ENCODE measurements at places on chromosomes 3 and 15.
A peak's percentile ranks its signal among the peaks of the same experiment; 100 is the strongest.

- DNase-seq: no peak
Observed at GRCh38 chr3:117282566-117282965, 573.0 kb downstream of the TUSC7 start.

DNA sequence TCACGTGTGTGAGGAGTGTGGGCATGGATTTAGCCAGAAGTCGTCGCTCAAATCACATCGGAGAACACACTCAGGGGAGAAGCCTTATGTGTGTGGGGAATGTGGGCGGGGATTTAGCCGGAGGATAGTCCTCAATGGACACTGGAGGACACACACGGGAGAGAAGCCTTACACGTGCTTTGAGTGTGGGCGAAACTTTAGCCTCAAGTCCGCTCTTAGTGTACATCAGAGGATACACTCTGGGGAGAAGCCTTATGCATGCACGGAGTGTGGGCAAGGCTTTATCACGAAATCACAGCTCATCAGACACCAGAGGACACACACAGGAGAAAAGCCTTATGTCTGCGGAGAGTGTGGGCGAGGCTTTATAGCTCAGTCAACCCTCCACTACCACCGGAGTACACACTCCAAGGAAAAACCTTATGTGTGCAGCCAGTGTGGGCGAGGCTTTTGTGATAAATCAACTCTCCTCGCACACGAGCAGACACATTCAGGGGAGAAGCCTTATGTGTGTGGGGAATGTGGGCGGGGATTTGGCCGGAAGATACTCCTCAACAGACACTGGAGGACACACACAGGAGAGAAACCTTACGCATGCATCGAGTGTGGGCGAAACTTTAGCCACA is 28.1 kb downstream of the ZNF589 start:
- peak; percentile 5 for DNase-seq

DNA sequence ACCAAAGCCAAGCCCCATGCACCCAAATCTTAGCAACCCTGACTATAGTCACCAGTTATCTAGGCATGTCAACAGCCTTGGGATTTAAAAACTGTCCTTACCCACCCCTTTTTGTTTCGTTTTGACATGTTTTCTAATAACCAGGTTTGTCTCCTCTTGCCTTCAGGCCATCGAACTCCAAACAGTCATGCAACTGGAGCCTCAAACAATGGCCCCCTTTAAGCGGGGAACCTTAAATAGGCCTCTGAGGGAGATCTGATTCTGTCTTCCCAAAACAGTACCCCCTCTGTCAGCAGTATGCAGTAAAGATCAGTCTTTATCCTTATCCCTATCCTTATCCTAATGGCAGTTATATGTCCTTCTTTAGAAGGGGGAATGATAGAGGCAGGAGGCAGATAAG is 105.7 kb downstream of the DPH6 start:
- DNase-seq: no peak

DNA sequence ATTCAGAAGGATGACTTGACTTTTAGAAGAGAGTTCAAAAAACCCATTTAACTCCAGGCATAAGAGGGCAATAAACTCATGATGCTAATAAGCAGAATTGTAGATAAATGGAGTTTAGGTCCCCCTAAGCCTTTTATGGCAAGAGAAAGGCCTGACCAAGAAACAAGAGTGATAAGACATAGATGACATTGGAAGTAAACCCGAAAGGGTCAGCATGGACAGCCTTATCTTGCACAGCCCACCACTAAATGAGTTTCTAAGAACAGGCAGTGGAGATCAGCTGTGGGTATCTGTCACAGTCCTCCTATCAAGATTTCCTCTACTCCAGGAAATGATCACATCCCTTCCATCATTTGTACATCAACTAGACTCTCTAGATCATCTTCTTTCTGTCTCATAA is 457.9 kb upstream of the ADAMTS9 start:
- no peak for DNase-seq

DNA sequence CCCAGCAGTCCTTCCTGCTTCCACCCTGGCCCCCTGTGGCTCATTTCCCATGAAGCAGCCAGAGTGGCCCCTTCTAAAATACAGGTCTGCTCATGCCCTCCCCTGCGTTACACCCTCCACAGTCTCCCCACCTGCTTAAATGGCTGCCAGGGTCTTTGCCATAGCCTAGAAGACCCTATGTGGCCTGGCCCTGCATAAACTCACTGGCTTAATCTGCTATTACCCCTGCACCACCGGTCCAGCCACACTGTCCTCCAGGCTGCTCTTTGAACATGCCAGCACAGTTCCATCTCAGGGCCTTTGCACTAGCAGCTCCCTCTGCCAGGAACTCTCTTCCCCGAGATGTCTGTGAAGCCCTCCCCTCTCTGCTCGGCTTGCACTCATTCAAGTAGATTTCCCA is 166.8 kb downstream of the NTRK3 start:
- DNase-seq: no peak

DNA sequence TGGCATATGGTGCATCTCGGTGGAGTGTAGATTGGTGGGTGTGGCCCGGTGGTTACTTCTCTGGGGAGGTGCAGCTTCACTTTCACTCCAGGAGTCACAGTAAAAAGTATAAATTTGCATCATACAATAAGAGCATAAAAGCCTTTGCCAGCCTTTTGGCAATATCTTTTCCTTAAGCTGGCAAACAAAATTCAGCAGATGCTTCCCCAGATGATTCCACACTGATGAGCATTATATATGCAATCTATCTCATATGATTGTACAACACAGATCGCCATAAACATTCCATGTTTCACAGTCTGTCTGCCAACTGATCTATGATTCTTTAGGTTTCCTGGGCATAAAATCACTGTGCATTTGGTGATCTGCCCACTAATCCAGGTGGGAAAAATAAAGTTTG is 120.2 kb upstream of the ALCAM start:
- DNase-seq: no peak

DNA sequence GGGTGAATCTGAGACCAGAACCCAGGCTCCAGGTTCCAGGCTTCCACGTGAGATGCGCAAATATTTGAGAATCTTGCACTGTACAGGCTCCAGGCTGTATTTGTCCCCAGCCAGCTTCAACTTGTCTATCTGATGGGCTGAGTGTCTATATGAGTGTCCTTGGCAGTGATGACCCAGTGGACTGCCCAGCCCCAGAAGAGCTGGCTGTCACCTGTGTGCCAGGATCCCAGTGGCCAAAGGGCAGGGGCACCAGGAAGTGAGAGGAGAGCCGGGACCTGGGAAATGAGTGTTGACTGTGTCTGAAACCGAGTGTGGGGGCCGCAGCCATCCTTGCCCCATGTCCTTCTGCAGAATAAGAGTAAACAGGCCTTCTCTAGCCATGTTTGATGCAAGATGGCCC is 10.4 kb downstream of the FAH start:
- DNase-seq: no peak

GRCh38 chr3:19866751-19867347 is 67.2 kb downstream of the EFHB start:
- DNase-seq: no peak

- no peak for DNase-seq
Observed at GRCh38 chr3:153760948-153761347, 360.2 kb upstream of the ARHGEF26 start.

DNA sequence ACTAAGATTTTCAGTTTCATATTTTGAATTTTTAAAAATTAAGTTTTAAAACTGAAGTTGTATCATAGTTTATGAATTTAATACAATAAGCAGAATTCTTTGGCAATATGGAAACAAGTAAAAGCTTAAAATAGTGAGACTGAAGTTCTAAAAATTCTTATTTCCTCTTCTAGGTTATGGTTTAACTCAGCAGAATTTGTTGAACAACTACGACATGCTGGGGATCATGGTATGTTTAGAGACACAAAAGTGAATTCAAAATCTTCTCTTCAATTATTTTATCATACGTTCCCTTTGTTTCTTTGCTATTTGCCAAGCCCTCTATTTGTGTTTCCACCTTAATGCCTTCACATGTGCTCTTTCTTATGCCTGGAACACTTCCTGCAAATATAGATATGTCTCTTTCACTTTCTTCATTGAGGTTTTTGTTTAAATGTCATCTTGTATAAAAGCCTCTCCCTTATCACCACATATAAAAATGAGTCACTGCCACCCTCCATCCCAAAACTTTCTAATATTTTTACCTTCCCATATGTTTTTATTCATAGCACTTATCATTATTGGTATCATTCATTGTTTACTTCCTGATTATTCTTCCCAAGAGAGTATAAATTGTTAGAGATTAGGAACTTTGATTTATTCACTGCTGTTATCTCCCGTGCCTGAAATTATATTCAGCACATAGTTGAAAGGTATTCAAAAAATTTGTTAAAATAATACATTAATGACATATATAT is 6.4 kb downstream of the SUCNR1 start:
- no peak for DNase-seq

DNA sequence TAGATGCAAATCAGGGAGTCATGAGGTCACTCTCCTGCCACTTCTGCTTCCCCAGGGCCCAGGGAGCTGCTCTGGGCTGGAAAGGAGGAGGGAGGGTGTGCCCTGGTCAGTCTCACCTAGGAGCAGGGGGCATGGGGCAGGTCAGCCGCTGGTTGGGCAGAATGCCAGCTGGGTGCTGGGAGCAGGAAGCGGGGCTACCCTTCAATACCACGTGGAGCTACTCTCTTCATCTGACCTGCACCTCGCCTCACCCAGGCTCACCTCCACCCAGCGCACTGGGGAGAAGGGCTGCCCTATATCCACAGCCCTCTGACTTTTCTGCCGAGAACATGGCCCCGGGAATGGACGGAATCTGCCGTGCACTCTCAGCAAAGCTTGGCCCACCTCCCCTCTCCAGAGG is 15.1 kb downstream of the NTRK3 start:
- no peak for DNase-seq

DNA sequence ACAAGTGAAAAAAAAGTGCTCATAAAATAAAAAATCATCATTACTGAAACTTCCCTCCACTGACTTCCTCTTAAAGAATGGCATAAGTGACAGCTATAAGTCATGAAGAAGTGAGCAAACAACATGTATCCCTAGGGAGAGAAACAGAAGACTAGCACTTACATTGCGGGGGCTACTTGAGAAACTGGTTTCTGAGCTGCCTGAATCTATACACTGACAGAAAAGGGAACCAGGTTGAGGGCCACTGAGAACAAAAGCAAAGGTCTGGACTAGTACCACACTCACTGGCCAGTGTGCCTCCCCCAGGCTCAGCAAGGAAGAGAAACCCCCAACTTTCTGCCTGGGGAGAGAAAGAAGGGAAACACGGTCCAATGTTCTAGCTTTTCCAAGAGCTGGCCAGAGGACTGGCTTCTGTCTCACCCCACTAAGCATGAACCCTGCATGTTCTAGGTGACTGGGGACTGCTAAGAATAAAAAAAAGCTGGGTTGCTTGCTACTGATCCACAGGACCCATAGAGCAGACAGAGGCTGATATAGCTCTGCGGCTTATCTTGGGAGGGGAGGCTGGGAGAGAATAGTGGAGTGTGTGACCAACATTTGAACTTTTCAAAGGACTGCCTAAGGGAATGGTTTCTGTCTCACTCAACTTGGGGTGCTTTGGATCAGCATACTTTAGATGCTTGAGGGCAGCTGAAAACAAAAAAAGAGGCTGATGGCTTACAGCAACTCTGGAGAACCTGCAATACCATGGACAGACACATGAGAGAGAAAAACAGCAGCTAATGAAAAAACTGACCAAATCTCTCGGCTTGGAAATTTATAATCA is 8.1 kb downstream of the RAD18 start:
- no peak for DNase-seq

GRCh38 chr15:61634837-61635236 is 405.7 kb upstream of the RORA start:
- no peak for DNase-seq

DNA sequence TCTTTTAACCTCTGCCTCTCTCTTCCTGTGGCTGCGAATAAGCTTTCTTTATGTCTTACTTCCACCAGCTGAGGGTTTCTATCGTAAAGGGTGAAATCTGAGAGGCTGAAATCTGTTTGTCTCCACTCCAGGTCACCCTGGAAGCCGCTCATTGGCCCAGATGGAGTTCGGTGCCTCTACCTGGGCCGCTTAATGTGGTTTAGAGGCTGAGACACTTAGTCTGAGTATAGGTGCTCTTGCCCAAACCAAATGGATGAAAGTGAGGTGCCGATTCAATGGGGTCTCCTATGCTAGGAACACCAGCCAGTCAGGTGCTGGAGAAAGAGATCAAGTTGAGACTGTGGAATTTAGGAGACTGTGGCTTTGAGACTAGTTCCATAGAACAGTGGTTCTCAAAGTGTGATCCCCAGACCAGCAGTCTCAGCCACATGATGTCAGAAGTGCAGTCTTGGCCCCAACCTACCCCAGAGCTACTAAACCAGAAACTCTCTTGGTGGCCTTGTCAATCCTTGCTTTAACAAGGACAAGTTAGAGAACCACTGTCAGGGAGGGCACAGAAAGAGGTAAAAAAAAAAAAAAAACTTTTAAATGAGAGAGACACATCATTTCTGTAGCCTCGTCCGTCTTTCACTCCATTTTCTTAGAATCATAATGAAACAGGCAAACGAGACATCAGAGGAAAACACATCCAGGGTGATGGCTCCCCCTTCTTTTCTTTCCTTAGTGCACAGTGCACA is 54.9 kb upstream of the CCR2 start:
- DNase-seq: no peak

GRCh38 chr3:171328419-171329082 is 131.7 kb downstream of the TNIK start:
- DNase-seq: peak; percentile 36

- no peak for DNase-seq
Observed at GRCh38 chr15:40037721-40038120, 1.3 kb downstream of the SRP14 start.

DNA sequence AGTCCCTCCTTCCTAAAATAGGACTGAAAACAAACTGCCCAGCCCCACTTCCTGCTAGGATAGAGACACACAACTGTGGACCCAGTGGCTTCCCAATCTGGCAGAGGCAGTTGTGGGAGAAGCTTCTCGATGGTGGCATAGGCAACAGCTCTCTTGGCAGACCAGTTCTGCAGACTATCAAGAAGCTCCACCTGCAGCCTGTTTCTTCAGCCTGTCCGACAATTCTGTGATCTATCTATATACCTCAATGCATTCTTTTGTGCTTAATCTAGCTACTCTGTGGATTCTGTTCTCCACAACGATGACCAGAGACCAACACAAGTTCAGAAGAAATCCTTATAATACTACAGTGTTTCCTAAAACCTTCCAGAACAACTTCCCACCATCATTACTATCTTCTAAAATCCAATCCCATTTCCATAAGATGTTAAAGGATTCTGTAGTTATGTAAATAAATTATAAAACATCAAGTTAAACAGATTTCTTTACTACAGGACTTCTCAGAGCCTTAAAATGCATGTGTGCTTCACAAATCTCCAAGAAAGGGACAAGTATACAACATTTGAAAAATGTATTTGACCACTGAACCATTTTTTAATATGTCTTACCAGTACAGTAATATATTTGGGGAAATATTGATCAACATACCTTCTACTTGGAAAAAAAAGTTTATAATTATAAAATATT is 57.7 kb downstream of the IGF2BP2 start:
- DNase-seq: no peak

Data from DMS153 (cell line).